ENCODE measurements at places on chromosomes 16 and 17.

DNA sequence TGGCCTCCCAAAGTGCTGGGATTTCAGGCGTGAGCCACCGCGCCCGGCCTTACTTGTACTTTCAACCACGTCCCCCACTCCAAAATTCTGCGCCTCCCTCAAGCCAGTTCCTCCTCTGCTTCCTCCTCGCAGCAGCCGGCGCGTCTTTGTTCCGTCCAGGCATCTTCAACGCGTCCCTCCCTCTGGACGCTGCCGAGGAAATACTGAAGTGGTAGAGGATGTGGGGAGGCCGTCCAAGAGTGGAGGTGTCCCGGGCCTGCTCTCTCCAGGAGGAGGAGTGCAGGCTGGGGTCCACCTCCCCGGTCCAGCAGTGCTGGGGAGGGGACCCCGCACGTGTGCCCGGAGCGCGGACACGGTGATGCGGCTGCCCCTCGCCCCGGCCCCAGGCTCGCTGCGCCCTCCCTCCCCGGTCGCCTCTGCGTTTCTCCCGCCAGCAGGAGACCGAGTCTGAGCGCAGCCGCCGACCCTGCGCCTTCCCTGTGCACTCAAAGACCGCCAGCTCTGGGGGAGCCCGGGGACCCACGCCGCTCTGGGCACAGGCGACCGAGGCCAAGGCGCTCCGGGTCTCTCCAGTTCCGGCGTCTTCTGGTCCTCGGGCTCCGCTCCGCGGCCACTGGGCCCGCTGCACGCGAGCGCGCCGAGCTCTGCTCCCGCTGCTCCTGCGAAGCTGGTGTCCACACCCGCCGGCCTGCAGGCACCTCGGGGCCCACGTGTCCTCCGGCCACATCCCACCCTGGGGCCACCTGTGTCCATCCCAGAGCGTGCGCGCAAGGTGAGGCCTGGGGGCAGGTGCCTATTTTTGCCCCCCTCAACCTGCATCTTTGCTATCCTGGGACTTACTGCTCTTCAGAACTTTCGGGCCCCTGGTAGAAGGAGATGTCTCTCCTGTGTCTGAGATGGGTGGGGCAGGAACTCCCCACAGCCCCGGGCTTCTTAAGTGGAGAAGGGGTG is 31.7 kb downstream of the OSBPL7 start:
- DNase-seq: peak; percentile 41

- DNase-seq: no peak
Observed at GRCh38 chr16:21275529-21275928, 2.6 kb downstream of the CRYM start.

- no peak for DNase-seq
Observed at GRCh38 chr16:52283018-52283417, 263.9 kb downstream of the TOX3 start.

DNA sequence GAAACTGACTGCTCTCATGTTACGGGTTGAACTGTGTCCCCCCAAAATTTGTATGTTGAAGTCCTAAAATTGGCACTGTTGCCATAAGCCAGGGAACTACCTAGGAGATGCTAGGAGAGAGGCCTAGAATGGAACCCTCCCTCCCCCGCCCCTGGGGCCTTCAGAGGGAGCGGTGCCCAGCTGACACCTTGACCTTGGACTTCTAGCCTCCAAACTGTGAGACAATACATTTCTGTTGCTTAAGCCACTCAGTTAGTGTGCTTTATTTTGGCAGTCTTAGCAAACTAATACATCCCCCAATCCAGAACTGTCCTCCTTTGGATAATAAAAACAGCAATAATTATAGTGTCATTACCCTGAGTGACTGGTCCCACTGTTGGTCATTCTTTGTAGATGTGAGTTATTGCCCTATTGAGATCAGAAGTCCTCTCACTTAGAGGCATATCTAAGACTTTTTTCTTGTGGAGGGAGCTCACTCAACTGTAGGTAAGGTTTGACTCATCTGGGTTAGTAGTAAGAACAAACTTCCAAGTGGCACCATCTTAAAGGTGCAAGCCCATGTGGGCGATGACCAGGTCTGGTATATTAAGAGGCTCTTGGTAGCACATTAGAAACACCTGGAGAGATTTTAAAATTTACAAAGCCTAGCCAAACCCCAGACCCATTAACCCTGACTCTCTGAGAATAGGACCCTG is 93.0 kb upstream of the HLF start:
- no peak for DNase-seq

GRCh38 chr16:84190731-84191388 is at the start of gene ADAD2:
Gene ADAD2 (plus strand): TSS chr16:84191157. CDS start chr16:84191231, 74 bp downstream.
- no peak for DNase-seq

GRCh38 chr17:67021196-67021595 is 23.2 kb upstream of the CACNG1 start:
- no peak for DNase-seq

DNA sequence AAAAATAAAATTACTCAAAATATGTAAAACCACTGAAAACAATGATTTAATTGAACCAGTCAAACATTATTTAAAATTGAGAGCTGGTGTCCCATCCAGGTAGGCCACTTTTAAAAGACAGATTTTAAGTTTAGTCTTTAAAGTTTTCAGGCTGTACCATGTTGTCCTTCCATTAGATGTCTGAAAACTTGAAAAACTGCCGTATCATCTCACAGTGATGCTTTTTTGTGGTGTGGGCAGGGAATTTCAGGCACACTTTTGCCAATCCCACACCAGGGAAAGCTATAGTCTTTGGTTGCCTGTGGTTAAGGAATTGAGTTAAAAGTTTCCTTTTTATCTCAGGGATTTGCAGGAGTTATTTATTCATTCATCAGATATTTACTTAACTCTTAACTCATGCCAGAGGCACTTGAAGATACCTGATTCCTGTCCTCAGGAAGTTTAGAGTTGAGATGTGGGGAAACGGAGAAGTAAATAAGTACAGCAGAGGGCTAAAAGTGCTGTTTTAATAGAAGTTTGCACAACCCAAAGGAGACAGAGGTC is 3.2 kb downstream of the SNTB2 start:
- no peak for DNase-seq

- DNase-seq: no peak
Observed at GRCh38 chr16:769184-769784, 8.8 kb downstream of the MSLN start.

GRCh38 chr17:546456-546855 is 168.2 kb downstream of the VPS53 start:
- no peak for DNase-seq

DNA sequence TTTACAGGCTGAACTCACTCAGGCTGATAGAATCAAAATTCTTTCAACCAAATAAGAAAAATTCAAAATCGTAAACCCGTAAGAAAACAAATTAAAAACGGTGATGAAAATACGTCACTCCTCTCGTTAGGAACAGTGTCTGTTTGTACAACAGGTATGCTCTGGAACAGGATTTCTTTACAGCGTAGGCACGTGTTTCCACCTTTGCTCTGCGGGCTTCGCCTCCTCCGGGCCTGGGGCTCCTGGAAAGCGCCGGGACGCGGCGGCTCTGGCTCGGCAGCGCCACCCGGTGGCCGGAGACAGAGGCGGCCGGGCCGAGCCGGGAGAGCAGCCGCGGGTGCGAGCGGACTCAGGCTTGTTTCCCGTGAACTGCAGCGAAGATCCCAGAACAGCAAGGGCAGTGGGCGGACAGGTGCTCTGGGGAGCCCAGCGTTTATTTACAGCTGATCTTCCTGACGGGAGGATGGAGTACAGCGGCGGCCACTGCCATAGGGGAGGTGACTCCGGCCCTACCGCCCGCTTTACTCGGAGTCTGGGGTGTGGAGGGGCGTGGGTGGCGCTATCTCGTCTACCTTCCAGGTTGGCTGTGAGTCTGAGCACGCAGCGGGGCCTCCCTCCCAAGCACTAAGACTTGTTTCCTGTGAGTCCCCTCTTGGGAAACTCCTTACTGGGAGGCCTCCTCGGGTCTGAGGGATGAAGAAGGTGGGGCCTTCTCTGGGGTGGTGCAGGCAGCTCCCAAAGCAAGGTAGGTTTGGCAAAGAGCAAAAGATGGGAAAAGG is 40.5 kb upstream of the ATP2A3 start:
- DNase-seq: peak; percentile 64

DNA sequence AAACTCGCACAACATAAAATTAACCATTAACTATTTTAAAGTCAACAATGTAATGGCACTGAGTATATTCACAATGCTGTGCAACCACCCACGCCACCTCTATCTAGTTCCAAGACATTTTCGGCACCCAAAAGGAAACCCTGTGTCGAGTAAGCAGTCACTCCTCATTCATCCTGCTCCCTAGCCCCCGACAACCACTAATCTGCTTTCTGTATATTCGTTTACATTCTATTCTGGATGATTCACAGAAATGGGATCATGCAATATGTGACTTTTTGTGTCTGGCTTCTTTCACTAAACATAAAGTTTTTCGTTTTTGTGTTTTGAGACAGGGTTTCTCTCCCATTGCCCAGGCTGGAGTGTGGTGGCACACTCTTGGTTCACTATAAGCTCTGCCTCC is 42.2 kb upstream of the HAPSTR1 start:
- DNase-seq: no peak

DNA sequence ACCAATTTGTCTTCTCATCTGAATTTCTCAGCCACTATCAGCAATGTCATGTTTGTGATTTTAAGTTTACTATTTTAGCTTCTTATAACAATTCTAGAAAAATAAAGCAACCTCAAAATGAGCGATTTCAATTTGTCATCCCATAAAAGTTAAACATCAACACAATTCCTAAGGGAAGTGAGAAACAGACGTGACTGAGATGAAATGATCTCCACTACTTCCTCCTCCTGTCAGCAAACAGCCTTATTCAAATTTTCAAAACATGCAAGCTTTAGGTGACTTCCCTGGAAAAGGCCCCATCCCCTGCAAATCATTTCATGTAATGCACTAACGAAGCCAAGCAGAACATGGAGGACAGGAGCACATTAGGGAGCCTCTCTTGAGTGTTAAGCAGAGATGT is 64.9 kb downstream of the ZNF652 start:
- DNase-seq: no peak

DNA sequence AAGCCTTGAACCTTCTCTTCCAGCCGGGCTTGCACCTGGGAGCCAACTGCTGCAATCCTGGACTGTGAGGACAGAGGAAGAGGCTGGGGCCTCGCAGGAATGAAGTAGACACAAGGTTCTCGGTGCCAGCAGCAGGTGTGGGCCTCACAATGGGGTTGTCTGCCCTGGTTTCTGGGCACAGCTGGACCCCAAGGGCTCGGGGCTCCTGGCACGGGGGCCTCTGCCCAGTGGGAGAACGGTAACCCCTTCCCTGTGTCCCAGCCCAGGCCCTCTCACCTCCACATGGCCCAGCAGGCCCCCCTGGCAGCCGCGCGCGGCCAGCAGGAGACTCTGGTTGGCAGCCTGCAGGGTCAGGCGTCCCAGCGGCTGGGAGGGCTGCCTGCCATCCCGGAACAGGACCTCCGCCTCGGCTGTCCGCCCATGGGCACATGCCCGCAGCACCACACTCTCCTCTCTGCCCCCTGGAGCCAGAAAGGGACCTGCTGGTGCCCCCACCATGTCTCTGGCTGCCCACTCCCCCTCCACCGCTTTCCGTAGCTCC is 46.9 kb downstream of the RMI2 start:
- DNase-seq: no peak

GRCh38 chr16:82481455-82481854 is 145.3 kb upstream of the CDH13 start:
- DNase-seq: no peak

DNA sequence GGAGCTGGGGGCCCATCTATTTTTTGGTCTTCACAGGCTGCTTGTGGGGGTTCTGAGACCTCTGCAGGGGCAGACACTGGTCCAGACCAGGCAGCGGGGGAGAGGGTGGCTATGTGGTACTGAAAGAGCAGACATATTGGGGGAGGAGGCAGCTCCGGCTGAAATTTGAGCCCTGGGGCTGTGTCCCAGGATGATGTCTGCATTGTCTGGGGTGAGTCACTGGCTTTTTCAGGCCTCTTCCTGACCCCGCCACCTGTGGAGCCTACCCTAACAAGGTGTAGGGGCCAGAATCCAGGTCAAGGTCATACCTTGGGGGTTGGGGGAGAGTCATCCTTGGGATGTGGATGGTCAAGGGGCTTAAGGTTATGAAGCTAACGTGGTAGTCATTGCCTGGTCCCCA is 2.4 kb downstream of the CORO6 start:
- no peak for DNase-seq

GRCh38 chr17:21368545-21369246 is 7.5 kb upstream of the KCNJ12 start:
- no peak for DNase-seq

- no peak for DNase-seq
Observed at GRCh38 chr17:57899822-57900221, 50.0 kb upstream of the MRPS23 start.

- peak; percentile 57 for DNase-seq
Observed at GRCh38 chr17:8436169-8436843, 622 bp downstream of the NDEL1 start.

DNA sequence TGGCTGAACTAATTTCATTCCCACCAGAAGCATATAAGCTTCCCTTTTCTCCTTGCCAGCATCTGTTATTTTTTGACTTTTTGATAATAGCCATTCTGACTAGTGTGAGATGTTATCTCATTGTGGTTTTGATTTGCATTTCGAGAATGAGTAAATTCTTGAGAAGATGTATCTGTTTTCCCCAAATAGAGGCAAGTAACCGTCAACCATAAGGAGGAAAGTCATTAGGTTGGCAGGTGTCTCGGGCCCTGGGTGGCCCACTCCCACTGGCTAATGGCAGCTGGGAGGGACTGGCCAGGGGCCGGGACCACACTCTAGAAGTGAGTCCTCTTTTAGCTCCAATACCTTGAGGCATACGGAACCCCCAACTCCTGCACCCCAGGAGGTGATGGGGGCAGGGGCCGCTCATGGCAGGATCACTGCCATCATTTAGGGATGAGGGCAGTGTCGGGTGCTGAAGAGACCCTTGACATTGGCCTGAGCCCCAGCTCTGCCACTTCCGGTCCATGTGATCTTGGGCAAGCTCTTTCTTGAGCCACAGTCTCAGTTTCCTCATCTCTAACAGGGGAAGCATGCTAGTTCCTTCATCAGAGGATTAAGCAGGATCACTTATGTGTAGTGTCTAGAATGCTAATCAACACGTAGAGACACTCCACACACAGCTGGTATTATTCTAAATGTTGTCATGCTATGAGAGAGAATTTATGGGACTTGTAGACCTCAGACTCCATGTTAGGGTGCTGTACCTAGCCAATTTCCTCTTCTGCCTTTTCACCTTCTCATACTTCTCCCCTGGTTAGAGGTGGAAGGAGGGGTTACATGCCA is 44.3 kb downstream of the RGS9 start:
- no peak for DNase-seq

- DNase-seq: no peak
Observed at GRCh38 chr17:35546487-35546886, 9.0 kb upstream of the SLFN12L start.

DNA sequence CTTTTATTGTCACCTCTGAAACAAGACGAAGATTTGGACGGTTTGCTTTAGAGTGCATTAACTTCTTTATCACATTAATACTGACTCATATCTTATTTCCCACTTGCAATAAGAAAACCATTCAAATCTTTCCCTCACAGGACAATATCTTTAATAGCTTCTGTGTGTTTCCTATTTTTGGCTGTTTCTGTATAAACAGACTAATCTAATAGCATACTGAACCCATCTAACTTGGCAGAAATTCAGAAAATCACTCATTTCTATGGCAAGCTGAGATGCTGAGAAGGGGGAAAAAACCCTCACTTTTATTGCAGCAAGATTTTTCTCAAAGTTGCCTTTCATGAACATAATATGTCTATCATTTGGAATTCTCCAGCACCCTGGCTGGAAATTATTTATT is 524.9 kb downstream of the WWOX start:
- DNase-seq: no peak

GRCh38 chr17:79401704-79402674 is 208.9 kb downstream of the RBFOX3 start:
- no peak for DNase-seq

- DNase-seq: no peak
Observed at GRCh38 chr17:28992625-28993600, 12.9 kb downstream of the SEZ6 start.

- no peak for DNase-seq
Observed at GRCh38 chr16:48408688-48409087, 23.5 kb upstream of the SIAH1 start.
